ENCODE measurements at places on chromosomes 4 and X.

DNA sequence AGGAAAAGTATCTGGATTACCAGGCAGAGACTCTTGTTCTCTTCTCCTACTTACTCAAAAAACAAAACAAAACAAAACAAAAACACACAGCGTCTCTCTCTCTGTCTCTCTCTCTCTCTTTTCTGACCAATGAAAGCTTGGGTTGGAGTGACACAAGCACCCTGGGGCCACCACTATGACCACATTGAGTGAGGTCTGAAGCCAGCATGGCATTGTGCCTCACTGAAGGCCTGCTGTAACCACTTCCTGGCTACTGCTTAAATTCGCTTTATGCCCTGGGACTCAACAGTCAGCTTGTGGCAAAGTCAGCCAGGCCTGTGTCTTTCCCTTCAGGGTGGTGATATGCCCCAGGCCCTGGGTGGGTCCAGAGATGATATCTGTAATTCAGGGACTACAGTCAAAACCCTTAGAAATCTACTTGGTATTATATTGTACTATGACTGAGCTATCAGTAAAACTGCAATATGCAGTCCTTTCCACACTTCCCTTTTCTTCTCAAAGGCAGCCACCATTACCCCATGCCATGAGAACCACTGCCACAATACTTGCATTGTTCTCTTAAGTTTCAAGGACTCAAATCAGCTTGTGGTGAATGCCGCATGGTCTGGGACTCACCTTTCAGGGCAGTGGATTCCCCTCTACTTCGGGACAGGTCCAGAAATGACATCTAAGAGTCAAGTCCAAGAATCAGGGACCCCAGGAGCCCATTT lies 606.8 kb upstream of the KLHL4 start:
- no peak for DNase-seq

DNA sequence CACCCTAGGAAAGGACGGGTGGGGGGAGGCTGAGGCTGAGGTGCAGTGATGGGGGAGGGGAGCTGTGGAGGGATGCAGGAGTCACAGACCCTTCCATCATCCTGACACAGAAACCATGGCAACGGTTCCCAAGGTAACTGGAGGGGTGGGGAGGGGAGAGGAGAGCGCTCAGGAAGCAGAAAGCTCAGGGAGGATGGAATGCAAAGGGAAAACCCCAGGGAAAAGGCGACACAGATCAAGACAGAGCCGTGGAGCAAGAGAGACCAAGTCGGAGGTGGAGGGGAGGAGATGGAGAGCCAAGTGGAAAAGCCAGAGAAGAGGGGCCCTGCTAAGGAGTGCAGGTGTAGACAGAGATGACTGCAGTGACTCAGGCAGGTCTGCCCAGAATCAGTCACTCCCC lies 14.5 kb downstream of the L1CAM start:
- DNase-seq = no peak

DNA sequence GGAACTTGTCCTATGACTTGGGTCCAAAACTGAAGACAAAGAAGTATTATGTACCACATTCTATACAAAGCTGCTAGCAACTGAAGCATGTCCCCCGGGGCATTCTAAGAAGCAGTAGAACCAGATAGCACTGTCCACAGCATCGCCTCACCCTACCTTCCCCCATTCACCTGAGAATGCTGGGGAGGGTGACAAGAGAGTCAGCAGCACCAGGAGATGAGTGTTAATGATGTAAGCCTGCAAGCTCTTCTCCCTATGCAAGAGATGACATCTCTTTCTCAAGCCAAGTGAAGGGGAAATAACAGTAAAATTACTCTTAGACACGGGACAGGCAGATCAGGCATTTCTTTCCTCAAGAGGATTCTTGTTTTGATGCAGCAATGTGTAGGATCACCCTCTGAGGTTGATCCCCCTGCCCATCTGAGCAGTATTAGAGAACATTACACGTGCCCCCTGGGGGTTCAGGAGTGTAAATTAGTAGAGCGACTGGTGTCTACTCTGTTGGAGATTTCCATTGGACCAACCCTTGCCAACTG lies 13.9 kb upstream of the TLR1 start:
- DNase-seq = no peak

DNA sequence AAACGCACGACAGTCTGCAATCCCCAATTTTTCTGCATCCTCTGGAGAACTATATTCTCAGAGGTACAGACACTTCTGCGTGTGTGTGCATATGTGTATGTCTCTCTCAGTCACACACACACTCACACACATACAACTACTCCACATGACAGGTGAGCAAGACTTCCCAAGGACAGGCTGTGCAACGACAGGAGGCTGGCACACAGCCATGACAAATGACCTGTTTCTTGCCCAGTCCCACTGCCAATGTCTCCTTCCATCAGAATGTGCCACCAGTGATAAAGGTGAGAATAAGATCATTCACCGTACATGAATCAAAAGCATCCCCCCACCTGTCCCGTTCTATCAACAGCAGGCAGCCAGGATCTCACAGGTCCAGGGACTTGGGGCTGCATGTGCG lies 52.4 kb downstream of the PPP2R2C start:
- DNase-seq = no peak

DNA sequence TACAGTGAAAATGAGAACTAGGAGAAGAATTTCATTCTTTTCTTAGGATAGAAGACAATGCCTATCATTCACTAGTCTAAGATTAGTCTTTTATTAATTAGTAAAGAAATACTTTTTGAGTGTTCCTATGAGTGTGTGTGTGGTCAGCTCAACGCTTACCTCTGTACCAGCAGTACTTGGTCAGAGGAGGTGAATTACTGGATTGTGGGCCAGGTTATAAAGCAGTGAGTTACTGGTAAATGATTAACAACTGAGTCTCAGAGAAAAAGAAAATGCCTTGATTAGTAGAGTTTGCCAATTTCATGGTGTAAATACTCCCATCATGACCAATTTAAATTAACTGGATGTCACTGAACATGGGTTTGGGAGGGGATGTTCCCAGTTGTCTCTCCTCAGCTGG lies 444.6 kb downstream of the STIM2 start:
- DNase-seq = no peak

DNA sequence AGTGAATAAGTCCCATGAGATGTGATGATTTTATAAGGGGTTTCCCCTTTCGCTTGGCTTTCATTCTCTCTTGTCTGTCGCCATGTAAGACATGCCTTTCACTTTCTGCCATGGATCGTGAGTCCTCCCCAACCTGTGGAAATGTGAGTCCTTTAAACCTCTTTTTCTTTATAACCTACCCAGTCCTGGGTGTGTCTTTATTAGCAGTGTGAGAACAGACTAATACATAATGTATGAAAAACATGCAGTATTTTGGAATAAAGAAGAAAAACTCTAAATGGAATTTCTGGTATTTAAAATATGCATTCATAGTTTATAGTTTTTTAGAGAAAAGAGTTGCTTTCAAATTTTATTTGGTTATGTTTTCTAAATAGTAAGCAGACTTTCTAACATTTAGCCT lies 360.7 kb downstream of the PCDH7 start:
- DNase-seq = no peak

- no peak for DNase-seq
Measured at GRCh38 chr4:168751263-168752225, 254.7 kb downstream of the PALLD start.

DNA sequence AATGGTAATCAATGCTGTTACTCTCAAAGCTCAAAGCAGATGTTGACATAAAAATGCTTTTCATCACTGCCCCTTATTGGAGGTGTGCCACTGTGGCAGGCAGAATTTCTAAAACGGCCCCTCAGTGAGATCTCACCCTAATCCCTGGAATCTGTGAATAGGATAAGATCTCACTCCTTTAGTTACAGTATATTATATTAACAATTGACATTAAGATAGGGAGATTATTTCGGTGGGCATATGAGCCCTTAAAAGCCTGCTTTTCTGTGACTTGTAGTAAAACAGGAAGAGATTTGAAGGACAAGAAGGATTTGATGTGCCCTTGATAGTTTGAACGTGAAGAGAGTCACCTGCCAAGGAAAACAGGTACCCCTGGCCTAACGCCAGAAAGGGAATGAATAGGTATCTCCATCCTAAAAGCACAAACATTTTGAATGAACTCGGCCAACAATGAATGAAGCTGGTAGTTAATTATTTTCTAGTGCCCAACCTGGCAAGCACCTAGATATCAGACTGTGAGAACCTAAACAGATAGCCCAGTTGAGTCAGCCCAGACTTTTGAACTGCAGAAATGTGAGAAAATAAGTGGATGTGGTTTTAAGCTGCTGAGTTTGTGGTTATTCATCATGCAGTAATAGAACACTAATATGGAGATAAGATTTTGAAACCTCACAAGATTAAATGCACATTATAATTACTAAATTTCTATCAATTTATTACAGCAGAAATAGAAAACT lies 881.6 kb downstream of the PCDH18 start:
- no peak for DNase-seq
